ENCODE measurements at places on chromosomes 3 and 15.

GRCh38 chr15:92610101-92610520, 45.5 kb downstream of the FAM174B start:
- no peak for DNase-seq

- DNase-seq, result no peak
Observed at GRCh38 chr3:124386996-124387595, 343.2 kb upstream of the UMPS start.

GRCh38 chr3:194816748-194817591, 131.3 kb downstream of the FAM43A start:
- DNase-seq, result no peak

DNA sequence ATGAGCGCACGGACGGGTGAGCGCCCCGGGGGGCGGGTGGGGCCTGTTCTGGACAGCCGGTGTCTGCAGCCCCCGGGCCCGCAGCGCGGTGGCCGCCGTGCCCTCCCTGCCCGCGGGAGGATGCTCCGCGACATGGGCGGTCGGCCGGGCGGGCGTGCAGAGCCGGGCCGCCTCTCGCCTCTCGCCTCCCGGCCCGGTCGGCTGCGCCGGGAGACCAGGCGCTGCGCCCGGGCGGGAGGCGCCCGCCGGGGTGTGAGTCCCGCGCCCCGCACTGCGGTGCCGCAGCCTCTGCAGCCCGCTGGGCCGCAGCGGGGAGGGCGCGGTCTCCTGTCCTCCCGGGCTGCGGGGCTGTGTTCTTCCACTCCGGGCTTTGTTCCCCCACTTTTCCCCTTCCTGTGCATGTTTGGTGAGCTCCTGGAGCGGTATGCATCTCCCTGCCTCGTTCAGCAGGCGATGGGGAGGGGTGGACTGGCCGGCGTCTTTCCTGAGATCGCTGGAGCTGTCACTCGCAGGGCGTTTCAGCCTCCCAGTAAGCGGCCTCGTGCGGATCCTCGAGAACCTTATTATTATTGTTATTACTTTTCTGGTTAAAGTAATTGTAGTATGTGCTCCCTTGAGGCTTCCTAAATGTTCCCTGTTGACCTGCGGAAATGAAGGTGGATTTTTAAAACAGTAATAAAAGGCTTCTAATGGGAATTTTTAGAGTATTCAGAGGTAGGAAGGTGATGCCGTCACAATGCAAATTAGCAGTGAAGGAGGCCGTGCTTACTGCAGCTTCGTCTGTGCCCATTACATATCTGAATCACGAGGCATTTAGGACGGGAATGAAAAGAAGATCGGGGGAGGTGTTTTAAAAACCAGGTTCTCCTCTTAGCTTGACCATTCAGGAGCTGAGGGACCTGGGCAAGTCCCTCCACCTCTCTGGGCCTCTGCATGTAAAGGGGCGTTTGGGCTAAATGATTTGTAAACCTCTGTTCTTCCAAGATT, 593 bp downstream of the TMOD2 start:
- no peak for DNase-seq

GRCh38 chr3:117661818-117662095, 952.2 kb downstream of the TUSC7 start:
- no peak for DNase-seq

DNA sequence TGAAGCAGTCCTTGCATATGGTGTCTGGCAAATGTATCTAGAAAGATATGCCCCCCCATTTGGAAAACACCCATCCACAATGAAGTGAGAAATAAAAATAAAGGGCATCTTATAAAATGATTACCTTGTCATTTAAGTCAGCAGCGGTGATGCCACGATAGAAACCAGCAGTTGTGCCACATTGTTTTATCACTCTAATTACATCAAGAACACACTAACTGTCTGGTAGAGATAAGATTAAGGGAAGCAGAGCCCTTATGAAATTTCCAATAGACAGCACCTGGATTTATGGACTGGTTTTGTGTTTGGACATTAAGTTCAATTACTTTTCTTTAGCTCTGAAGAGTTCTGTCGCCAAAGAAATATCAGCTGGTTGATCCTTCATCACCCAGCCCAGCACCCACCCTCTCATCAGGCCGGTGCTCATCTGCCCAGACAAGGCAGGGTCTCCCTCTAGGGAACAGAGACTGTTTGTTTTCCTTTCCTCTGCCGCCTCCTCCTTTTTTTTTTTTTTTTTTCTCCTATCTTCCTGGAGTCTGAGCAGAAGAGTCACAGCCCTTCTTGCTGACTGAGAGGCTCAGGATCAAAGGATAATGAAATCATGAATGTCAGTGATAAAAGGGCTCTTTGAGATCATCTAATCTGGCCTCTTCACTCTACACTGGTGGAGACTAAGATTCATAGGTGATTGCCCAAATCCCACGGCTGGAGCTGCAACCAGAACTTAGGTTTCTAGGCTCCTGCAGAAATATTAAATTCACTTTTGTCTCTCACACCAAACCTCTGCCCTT, 464.1 kb downstream of the NTRK3 start:
- no peak for DNase-seq

GRCh38 chr3:168620854-168621253, 525.1 kb upstream of the GOLIM4 start:
- DNase-seq, result no peak

DNA sequence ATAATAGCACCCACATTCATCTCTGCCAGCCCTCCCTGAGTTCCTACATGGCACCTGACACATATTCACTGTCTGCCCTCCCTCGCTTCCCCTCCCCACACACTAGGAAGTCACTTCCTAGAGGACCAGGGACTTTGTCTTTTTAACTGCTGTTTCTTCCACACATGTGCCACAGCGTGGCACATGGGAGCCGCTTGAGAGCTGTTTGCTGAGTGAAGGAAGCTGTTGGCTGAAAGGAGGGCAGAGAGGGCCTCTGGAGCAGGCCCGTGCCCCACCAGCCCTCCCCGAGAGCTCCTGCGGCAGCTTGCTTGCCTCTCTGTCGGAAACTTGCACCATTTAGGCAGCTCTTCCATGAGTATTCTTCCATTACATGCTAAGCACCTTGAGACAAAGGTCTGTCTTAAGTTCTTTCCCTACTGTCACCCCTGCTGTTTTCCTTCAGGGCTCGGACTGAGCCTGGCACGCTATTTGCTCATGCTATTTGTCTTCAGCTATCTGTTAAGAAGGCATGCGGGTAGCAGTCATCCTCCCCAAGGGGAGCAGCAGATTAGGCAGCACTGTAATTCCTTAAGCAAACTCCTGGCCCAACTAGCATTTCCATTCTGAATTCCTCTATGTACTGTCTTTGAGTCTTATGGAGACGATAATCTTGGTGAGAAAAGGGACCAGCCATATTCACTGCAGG, 72.2 kb downstream of the CACNA1D start:
- DNase-seq, result no peak

GRCh38 chr15:47688573-47689086, 28.7 kb upstream of the SEMA6D start:
- no peak for DNase-seq

GRCh38 chr3:30626443-30627180, 20.2 kb downstream of the TGFBR2 start:
- DNase-seq, result no peak

GRCh38 chr3:396293-396692, 199.7 kb downstream of the CHL1 start:
- no peak for DNase-seq

DNA sequence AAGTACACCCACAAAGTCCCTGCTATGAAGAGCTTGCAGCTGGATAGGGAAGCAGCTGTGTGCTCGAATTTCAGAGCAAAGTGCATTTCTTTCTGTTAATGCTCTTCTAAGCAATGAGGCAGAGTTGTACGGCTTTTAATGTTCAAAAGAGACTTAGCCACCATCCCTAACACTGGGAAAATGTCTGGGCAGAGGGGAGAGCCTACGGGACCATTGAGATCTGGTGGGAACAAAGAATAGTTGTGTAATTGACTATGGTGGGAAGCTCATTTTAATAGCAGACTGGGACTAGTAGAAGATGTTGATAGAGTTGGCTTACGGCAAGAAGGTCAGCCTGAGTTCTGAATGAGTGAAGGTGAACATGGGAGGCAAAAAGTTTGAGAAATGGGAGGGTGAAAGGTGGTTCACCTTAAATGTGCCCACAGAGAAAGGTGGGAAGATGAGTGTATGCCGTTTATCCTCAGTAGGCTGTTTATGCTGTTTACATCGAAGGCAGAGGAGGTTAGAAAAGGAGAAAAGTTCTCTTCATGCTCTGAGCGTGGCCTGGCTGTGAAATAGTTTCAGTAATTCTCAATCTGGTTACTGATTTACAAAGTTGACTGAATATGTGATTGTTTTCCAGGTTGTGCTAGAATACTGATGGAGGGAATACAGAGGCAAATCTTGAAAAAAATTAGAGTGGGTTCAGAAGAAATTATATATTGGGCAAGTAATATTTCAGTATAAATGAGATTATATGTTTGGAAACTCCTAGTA, 22.9 kb upstream of the UTS2B start:
- no peak for DNase-seq

- no peak for DNase-seq
Observed at GRCh38 chr3:13704174-13704573, 155.2 kb downstream of the FBLN2 start.

GRCh38 chr3:70744536-70744935, 432.1 kb upstream of the MDFIC2 start:
- no peak for DNase-seq

GRCh38 chr3:42224658-42225421, 41.1 kb downstream of the CCK start:
- DNase-seq, result no peak

GRCh38 chr15:26841514-26841913, 25.3 kb upstream of the GABRA5 start:
- DNase-seq, result no peak

- DNase-seq, result no peak
Observed at GRCh38 chr3:101725890-101726275, 1.5 kb downstream of the CEP97 start.

DNA sequence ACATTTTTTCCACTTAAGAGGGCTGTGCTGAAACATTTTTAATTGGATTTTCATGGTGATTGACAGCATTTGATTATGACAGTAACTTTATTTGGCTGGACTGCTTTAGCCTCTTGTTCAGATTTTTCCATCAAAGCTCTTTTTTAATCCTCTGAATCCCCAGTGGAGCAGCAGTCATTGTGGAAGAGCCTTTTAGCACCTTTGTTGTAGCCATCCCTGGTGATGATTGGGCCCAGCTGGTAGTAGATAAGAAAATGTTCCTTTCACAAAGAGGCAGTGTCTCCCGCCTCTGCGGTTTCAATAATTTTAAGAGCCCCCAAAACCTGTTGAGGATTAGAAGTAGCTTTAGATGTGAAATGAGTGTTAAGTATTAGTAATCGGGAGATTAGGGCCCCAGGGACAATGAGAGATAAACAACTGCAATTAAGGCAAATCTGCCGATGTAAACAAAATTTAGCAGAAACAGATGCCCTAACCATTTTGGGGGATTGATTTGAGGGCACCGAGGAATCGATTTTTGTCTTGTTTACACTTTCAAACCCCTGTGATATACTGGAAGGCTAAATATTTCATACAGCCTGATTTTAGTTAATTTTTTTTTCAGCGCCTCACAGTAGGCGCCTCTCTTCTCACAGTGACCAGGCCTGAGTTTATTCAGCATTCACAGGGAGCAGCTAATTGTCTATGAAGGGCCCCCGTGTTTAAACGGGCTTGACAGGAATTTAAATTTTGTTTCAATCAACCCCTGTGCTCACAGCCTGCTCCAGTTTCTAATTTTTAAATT, 43.2 kb upstream of the SKOR1 start:
- no peak for DNase-seq

- no peak for DNase-seq
Observed at GRCh38 chr15:69154684-69155083, 5.8 kb upstream of the GLCE start.

DNA sequence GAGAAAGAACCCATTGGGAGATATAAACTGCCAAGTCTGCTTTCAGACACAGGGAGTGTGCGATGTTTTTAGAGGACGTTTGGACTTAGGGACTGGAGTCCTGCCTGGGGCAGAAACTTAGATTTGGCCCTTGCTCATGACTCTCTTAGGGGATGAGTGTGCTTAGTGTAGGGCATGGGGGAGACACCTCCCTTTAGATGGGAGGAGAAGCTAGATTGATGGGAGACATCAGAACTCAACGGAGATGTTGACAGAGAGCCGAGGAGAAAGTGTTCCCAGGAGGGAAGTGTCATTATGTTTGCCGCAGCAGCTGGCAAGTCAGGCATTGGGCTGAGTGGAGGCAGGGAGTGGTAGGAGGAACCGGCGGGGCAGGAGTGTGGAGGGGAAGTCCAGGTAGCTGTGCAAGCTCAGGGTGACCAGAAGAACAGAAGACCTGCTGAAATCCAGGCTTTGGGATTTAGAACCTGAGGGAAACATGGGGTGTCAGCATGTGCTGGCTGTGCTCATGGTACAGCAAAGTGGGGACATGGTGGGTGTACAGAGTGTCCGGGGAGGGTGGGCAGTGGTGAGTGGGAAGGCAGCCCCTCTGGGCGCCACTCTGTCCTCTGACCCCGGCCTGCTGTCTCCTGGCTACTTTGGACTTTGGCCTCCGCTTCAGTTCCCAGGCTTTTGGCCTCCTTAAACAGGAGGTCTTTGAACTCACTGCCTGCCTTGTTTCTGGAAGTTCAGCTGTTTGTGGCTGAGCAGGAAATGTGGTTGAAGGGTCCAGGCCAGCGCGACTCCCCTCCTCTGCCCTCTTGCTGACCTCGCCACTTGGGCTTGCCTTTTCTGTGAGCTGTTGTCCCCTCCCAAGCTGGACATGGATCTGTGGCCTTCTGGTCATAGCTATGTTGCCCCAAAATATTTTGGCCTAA, 324.0 kb upstream of the LRRFIP2 start:
- no peak for DNase-seq

DNA sequence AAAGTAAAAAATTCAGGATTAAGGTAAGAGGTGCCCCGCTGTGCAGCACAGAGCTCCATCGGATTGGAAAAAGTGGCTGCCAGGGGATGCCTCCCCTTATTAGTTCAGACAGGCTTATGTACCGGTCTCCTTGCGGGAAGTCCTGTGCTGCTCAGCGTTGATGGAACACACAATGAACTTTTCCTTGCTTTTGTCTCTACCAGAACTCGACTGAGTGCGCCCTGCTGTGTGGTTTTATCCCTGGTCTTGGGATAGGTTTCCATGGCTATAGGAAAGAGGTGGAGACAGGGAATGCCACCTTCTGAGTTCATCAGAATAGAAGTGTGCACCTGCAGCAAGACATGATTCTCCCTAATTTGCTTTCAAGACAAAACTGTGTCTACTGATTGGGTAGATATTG, 745.9 kb upstream of the CFAP20DC start:
- DNase-seq, result no peak

- no peak for DNase-seq
Observed at GRCh38 chr3:127121885-127122284, 71.0 kb upstream of the PRR23E start.

DNA sequence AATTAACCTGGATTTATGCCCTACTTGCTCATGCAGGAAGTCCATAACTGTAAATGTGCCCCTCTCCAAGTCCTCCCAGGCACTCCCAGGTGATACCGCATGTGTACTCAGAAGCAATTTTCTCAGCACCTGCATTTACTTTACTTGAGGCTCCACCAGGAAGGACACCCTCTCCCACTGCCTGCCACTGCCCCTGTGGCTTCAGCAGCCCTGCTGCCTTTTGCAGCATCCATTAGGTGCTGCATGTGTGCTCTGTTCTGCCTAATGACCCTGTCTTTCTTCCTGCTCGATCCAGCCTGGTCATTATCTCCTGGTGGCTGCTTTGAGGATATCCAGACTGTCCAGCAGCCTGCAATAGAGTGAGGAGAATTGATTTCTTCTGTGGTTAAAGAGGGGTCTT, 107.6 kb upstream of the SEMA6D start:
- DNase-seq, result no peak

All from activated CD4-positive, alpha-beta T cell treated with anti-CD3 and anti-CD28 coated beads, Interleukin-2, amount 50 U/mL, for 1 hour (primary cell).